HT1080 (cell line): ENCODE measurements at places on chromosomes 4 and X. TPM values are rescaled to one million over a fixed set of nuclear protein-coding genes. Genes with fewer than 3 reads are reported as not detected.

Gene STX18
- 23.4 and 26.0 TPM in 2 replicates for total RNA-seq

GRCh38 chr4:5478169-5478568, 230.2 kb downstream of the EVC2 start:
- DNase-seq, result no peak

Gene HS3ST1
- total RNA-seq, result 0.57 and 3.5 TPM in 2 replicates

DNA sequence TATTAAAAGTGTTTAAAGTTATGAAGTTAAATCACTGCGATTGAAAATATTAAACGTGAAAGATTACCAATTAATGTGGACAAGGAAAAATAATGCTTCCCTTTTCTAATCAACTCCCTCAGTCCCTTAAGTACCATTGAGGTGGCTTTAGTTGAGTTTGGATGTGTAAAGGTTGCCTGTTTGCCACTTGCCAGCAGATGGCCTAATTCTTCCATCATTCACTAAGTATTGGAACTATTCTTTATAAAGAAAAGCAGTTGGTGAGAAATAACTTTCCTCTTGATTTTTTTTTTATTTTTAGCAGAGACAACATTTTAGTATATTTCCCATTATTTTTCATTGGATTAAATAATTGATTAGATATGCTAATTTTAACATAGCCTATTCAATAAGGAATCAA, 295.9 kb upstream of the TACR3 start:
- peak; percentile 25 for DNase-seq

Gene PDGFRA
- total RNA-seq, result not detected in 2 replicates

Gene SYNPO2
- total RNA-seq, result 0.08 and 0.37 TPM in 2 replicates

GRCh38 chr4:78545275-78546246, 6.0 kb upstream of the ANXA3 start:
- DNase-seq, result peak; percentile 47

GRCh38 chrX:55742649-55743048, 25.1 kb downstream of the RRAGB start:
- DNase-seq, result no peak

Gene ADH1B
- not detected in 2 replicates for total RNA-seq

Gene TEX11
- total RNA-seq, result not detected in 2 replicates

- no peak for DNase-seq
These were observed 27.7 kb upstream of the TEC start for GRCh38 chr4:48297256-48297846.
